ENCODE measurements at places on chromosomes 7 and 10. TPM values are rescaled to one million over a fixed set of nuclear protein-coding genes. Genes with fewer than 3 reads are reported as not detected.

- no peak for DNase-seq
- no peaks in the 10 kb centered on the region for H3K4me1 ChIP-seq
- H3K27me3 ChIP-seq = no peaks in the 10 kb centered on the region
- no peaks in the 10 kb centered on the region for H3K36me3 ChIP-seq
- no peak overlapping the region for H3K4me3 ChIP-seq
These were observed 157.0 kb downstream of the DNAJB6 start for GRCh38 chr7:157493776-157494175.

The DEPP1 gene
- 13.6 TPM for total RNA-seq

DNA sequence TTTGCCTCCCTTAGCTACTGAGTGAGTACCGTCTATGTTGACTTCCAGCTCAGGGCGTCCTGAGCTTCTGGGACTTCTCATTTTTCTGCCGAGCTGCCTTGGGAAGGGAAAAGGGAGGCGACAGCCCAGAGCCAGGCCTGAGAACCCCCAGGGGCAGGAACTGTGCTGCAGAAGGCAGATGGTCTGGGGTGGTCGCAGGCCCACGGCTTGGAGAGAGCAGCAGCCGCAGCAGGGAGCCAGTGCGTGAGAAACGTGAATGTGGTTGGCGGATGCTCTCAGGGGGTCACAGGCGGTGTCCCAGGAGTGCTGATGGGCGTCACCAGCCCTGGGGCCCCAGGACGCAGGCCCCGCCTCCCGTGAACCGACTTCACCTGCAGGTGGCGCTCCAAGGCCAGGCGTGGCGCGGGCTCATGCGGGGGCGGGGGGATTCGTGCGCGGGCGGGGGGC lies 9.2 kb upstream of the PWWP2B start:
- peak; percentile 36 for DNase-seq
- peaks cover 2% of the 10 kb centered on the region for H3K4me1 ChIP-seq
- no peak overlapping the region for H3K27ac ChIP-seq
- H3K27me3 ChIP-seq = peaks cover 5% of the 10 kb centered on the region
- H3K4me3 ChIP-seq = no peak overlapping the region

DNA sequence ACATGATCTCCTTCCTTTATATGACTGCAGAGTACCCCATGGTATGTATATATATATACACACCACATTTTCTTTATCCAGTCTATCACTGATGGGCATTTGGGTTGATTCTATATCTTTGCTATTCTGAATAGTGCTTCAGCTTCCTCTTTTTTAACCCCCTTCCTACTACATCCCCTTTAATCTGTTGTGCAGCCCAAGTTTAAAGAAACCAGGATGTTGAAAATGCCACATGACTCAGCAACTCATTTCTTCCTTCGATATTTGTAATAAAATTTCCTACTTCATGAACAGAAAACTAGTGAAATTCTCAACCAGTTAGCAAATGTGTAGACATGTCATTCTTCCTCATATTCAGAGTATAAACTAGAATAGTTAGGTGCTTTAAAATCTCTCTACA lies 1245.7 kb upstream of the SORCS1 start:
- H3K36me3 ChIP-seq = no peaks in the 10 kb centered on the region
- H3K27ac ChIP-seq = no peak overlapping the region
- no peak for DNase-seq
- H3K27me3 ChIP-seq = no peaks in the 10 kb centered on the region
- no peaks in the 10 kb centered on the region for H3K4me1 ChIP-seq
- H3K4me3 ChIP-seq = no peak overlapping the region

- peak overlapping the region; percentile 78 for H3K27ac ChIP-seq
- no peak overlapping the region for H3K4me3 ChIP-seq
- peaks cover 35% of the 10 kb centered on the region for H3K36me3 ChIP-seq
- peak; percentile 86 for DNase-seq
These were observed 70.0 kb upstream of the ZMIZ2 start for GRCh38 chr7:44678471-44679179.

DNA sequence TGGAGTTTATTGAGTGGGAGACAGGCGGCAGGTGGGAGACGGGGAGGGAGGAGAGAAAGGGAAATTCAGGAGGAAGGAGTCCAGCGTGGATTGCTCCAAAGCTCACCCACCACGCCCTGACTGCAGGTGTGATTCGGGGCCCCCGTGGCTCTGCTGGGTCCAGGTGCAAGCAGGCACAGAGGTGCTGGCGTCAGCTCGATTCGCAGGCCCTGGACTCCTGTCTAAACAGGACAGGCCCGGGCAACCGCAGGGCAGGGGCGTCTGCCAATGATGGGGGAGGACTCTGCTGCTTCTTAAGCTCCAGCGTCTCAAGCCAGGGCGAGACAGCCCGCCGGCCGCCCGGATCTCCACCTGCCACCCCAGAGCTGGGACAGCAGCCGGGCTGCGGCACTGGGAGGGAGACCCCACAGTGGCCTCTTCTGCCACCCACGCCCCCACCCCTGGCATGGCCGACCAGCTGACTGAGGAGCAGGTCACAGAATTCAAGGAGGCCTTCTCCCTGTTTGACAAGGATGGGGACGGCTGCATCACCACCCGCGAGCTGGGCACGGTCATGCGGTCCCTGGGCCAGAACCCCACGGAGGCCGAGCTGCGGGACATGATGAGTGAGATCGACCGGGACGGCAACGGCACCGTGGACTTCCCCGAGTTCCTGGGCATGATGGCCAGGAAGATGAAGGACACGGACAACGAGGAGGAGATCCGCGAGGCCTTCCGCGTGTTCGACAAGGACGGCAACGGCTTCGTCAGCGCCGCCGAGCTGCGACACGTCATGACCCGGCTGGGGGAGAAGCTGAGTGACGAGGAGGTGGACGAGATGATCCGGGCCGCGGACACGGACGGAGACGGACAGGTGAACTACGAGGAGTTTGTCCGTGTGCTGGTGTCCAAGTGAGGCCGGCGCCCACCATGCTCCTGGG lies at the start of gene CALML3:
Gene CALML3 (plus strand): TSS at position 321 of the 920 bp plus-strand sequence. CDS start 125 bp downstream, at position 446.
- H3K4me1 ChIP-seq = no peaks in the 10 kb centered on the region
- no peak within 1 kb of the TSS for H3K27ac ChIP-seq
- no peak within 1 kb of the TSS for H3K4me3 ChIP-seq
- no peaks in the 10 kb centered on the region for H3K36me3 ChIP-seq
- H3K27me3 ChIP-seq = peaks cover 5% of the 10 kb centered on the region
- no peak for DNase-seq

GRCh38 chr10:43120929-43121314 lies 17.3 kb upstream of the CSGALNACT2 start:
- no peaks in the 10 kb centered on the region for H3K36me3 ChIP-seq
- no peak overlapping the region for H3K4me3 ChIP-seq

DNA sequence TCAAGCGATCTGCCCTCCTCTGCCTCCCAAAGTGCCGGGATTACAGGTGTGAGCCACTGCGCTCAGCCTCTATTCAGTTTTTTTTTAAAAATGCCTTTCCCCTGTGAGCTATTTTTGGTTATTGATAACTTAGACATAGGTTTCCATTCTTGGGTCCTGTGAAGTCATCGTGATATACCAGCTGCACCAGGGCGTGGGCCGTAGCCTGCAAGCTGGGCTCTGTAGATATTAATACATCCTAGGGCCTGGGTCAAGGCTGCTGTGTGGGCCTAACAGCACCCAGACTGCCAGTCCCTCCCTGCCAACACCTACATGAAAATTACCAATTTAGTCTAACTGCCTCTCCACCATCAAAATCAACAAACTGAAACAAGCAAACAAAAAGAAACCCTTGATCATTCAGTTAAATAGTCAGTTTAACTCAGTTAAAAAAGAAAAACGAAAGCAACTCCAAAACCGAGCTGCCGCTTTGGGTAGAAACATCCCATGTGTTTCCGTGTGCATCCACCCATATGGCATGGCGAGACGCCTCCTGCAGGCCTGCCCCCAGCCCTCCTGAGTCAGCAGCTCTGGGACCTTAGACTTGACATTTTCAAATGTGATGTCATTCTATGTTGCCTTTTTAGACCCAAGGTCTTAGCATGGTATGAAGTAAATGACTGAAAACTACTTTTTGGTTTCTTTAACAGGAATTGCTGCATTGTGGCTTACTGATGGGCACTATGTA lies 330.2 kb downstream of the GLRX3 start:
- no peaks in the 10 kb centered on the region for H3K4me1 ChIP-seq
- no peak overlapping the region for H3K4me3 ChIP-seq
- no peaks in the 10 kb centered on the region for H3K36me3 ChIP-seq
- H3K27ac ChIP-seq = no peak overlapping the region
- no peaks in the 10 kb centered on the region for H3K27me3 ChIP-seq

- no peak overlapping the region for H3K4me3 ChIP-seq
- peaks cover 23% of the 10 kb centered on the region for H3K27me3 ChIP-seq
- no peak for DNase-seq
- no peaks in the 10 kb centered on the region for H3K4me1 ChIP-seq
- no peaks in the 10 kb centered on the region for H3K36me3 ChIP-seq
These were observed 125.4 kb upstream of the CDK13 start for GRCh38 chr7:39824456-39825200.

- H3K36me3 ChIP-seq = no peaks in the 10 kb centered on the region
- H3K27me3 ChIP-seq = no peaks in the 10 kb centered on the region
These were observed 255.5 kb upstream of the SMIM30 start for GRCh38 chr7:113373863-113374262.

The ELMO1 gene
- not detected for total RNA-seq

DNA sequence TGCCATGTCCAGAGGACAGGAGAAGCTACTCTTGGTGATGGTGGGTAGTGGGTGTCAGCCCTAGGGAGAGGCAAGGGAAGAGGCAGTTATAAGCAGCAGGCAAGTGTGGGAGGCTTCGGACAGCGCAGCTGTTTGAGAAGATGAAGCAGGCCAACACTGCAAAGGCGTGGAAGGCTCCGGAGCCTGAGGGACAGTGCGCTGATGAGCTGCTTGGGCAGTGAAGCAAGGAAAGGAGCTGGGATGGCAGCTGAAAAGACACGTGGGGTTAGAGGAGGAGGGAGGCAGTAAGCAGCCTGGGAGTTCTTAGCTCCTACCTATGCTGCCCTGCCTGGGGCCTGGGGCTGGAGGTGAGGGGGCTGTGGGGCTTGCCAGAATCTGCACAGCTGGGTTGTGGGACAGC lies 50.1 kb upstream of the CRTAC1 start:
- H3K4me1 ChIP-seq = no peaks in the 10 kb centered on the region
- H3K4me3 ChIP-seq = no peak overlapping the region
- H3K36me3 ChIP-seq = no peaks in the 10 kb centered on the region

DNA sequence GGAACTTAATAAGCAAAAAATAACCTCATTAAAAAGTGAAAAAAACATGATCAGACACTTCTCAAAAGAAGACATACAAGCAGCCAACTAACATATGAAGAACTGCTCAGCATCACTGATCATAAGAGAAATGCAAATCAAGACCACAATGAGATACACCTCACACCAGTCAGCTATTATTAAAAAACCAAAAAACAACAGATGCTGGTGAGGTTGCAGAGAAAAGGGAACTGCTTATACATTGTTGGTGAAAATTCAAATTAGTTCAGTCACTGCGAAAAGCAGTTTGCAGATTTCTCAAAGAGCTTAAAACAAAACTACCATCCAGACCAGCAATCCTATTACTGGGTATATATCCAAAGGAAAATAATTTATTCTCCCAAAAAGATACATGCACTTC lies 513.3 kb downstream of the MDFIC start:
- no peaks in the 10 kb centered on the region for H3K4me1 ChIP-seq
- H3K27me3 ChIP-seq = no peaks in the 10 kb centered on the region
- H3K4me3 ChIP-seq = no peak overlapping the region
- H3K36me3 ChIP-seq = no peaks in the 10 kb centered on the region
- DNase-seq = no peak

The NHLRC2 gene
- 15.3 TPM for total RNA-seq

DNA sequence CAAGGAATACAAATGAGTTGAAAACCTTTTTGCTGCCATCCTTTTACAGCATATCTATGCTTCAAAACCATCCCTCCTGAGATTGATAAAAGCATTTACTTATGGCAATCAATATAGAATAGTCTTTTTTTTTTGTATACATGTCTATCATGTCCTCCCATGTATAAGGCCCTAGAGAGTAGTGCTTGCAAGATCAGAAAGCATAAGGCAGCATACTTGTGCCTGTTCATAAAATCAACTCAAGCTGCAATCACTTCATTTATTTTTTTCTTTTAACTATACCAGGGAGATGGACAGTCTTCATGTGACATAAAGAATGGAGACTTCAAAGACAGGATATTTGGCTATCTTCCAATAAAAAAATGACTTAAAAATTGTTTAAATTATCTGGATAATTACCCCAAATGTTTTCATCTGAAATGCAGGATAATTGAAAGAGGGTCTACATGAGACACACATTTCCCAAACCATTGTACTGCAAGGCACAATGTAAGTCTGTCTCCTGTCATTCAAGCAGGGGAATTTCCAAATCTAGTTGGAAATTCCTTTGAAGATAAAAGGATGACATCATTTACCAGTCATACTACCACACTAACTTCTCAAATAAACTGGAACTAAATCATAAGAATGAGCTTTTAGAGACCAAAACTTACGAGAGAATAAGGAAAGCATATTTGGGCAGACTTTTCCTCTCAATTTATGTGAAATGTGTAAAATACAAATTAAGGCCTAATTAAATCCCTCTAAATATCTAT lies 22.5 kb downstream of the LRRN3 start:
- no peaks in the 10 kb centered on the region for H3K36me3 ChIP-seq
- H3K27me3 ChIP-seq = no peaks in the 10 kb centered on the region
- H3K4me1 ChIP-seq = no peaks in the 10 kb centered on the region
- DNase-seq = peak; percentile 86

- H3K27ac ChIP-seq = no peak overlapping the region
- no peaks in the 10 kb centered on the region for H3K4me1 ChIP-seq
- H3K4me3 ChIP-seq = no peak overlapping the region
These were observed 14.8 kb downstream of the FOXL3 start for GRCh38 chr7:304574-305409.

- H3K36me3 ChIP-seq = peaks cover 35% of the 10 kb centered on the region
- H3K27ac ChIP-seq = no peak overlapping the region
- H3K4me1 ChIP-seq = no peaks in the 10 kb centered on the region
- H3K4me3 ChIP-seq = no peak overlapping the region
- DNase-seq = no peak
- no peaks in the 10 kb centered on the region for H3K27me3 ChIP-seq
These were observed 34.4 kb downstream of the SCRN1 start for GRCh38 chr7:29955075-29955792.

- H3K27me3 ChIP-seq = no peaks in the 10 kb centered on the region
- no peak for DNase-seq
- H3K27ac ChIP-seq = no peak overlapping the region
These were observed 53.1 kb downstream of the VPS41 start for GRCh38 chr7:38855867-38856266.

DNA sequence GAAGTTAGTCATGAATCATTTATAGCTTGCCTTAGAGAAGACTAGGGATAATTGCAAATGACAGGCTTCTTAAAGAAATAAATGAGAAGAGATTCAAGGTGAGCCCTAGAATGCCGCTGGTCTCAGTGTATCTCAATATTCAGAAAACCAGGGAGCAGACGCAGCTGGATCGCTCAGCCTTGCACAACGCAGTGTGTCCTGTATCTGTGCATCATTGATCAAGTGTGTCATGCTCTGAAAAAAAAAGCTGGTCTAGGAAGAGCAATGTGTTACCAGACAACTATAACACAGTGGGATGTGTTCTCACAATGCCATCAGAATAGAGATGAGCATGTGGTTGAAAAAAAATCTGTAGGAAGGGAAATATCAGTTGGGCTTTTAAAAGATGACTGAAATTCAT lies 230.1 kb downstream of the CALN1 start:
- H3K27me3 ChIP-seq = no peaks in the 10 kb centered on the region
- H3K4me1 ChIP-seq = no peaks in the 10 kb centered on the region
- no peak overlapping the region for H3K27ac ChIP-seq
- DNase-seq = no peak
- no peak overlapping the region for H3K4me3 ChIP-seq
- H3K36me3 ChIP-seq = no peaks in the 10 kb centered on the region
